Frontal cortex (tissue), 4 donors: ENCODE measurements at places on chromosomes 1 and 21. TPM values are rescaled to one million over a fixed set of nuclear protein-coding genes. Genes with fewer than 3 reads are reported as not detected.

- DNase-seq = no peak
These were observed 118.8 kb downstream of the RWDD3 start for GRCh38 chr1:95352767-95353166.

DNA sequence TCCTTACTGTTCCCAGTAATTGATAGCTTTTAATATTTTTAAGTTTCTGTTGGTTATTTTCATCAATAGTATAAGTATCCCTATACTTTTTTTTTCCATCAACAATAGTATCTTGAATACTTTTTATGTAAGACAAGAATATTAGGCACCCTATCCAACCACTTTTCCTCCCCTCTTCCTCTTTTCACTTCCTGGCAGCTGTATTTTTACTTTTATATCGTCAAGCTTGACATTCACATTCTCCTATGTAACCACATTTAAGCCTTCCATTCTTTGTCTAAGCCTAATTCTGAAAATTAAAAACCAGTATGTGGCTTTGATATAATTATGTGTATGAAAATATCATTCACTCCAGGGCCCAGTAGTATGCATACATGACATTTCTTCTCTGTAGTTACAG lies 9.3 kb downstream of the TMEM39B start:
- DNase-seq = no peak

The PHC2 gene
- total RNA-seq = 35.5 TPM

The FCRL1 gene
- total RNA-seq = not detected

The TTC24 gene
- total RNA-seq = not detected

DNA sequence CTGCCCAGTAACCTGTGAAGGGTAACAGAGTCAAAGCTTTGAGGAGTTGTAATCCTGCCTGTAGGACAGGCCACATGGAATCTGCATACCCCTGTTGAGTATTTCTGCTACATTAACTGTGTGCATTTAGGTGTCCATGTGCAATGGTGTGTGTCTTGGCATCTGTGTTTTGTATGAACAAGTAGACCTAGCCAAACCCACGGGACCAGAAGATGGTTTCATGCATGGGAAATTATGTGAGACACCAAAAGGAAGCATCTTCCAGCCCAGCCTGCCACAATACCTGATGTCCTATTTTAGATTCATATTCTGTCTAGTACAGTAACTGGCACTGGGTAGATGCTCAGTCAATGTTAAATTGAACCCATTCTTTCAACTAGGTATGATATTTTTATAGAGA lies 70.8 kb upstream of the KCND3 start:
- DNase-seq = no peak

The FOXD2 gene
- total RNA-seq = under 0.01 TPM

The PTCH2 gene
- total RNA-seq = 0.82 TPM

The CD84 gene
- total RNA-seq = 1.6 TPM

DNA sequence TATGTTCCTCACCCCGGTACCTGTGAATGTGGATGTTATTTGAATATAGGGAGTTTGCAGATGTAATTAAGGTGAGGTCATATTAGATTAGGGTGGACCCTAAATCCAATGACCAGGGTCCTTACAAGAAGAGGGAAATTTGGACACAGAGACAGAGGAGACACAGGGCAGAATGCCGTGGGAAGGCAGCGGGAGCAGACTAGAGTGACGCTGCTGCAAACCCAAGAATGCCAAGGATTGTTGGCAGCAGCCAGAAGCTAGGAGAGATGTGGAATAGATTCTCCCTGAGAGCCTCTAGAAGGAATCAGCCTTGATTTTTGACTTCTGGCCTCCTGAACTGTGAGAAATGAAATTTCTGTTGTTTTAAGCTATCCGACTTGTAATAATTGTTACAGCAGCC lies 53.6 kb downstream of the SPATA46 start:
- DNase-seq = no peak

- DNase-seq = no peak
These were observed 18.0 kb downstream of the ATP1B1 start for GRCh38 chr1:169124459-169124858.

The CHI3L1 gene
- not detected for total RNA-seq

- DNase-seq = no peak
These were observed 405.1 kb upstream of the ADAMTS5 start for GRCh38 chr21:27371975-27372331.

DNA sequence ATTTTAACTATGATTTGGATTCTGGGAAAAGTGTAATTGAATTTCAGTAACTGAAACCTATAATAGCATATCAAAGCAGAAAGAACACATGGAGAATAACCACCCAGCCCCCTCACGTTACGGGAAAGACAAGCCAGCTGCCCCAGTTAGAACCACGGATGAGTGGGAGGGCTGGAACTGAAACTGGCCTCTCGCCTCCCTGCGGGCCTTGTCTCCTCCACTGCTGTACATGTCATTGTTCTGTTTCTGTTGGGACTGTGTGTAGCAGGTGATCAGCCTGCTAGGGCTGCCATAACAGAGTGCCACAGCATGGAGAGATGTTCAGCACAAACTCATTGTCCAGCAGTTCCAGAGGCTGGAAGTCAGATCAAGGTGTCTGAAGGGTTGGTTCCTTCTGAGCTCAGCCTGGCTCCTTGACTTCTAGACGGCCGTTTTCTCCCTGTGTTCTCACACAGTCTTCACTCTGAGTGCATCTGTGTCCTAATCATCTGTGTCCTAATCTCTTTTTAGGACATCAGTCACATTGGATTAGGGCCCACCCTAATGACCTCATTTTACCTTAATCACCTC lies 52.4 kb downstream of the MAP3K21 start:
- no peak for DNase-seq

DNA sequence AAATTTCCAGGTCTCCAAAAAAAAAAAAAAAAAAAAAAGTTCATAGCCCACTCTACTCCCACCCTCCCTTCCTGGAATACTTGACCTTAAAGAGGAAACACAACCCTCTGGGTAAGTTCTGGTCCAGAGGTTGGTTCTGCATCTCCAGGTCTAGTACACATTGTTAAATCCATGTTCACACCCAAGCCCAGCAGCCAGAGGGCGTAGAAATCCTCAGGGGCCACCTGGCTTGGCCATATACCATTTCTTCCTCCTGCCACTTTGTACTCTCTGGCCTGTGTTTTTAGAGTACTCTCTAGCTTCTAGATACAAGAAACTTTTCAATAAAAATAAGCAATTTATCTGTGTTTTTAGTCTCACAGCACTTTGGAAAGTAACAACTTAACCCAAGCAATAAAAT lies 89.3 kb downstream of the PHTF1 start:
- no peak for DNase-seq

DNA sequence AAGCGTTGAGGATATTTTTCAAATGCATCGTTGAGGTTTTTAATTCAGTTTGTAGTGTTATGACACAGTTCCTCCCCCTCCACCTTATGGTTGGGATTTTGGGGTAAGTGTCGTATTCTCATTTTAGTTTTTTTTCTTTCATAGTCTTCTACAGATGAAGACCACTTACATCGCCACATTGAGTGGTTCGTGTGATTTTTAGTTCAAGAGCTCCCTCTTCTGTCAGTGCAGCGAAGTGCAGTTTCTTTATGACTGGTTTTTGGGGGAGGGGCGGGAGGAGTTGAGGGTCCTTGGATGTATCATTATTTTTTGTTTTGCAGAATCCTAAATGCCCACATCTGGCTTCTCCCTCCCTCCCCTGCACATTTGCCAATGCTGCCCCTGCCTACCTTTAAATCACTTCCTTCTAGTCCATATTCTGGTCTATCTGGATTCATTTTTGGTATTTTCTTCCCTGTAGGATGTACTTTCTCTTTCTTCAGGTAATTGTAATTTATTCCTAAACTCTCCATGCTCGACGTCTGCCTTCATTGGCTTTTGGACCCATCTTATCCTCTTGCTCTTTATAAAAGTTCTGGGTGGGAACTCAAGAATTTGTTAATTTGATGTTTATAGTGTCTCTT lies 433.1 kb downstream of the CAMTA1 start:
- DNase-seq = peak; percentile 22

DNA sequence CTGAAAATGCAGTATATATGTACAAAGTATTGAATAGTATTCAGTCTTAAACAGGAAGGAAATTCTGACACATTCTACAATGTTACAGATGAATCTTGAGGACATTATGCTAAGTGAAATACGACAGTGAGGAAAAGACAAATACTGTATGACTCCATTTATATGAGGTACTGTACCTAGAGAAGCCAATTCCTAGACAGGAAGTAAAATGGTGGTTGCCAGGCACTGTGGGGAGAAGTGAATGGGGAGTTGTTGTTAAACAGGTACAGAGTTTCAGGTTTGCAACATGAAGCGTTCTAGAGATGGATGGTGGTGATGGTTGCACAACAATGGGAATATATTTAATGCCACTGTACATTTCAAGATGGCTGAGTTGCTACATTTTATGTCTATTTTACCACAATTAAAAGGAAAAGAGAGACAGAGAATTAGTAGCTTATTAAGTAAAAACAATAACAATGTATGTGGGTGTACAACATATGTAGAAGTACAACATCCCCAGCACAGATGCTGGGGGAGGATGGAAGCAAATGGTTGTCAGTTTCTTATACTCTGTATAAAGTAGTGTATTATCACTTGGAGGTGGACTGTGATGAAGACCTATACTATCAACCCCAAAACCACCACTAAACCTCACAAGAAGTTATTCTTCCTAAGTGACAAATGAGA lies 3.9 kb upstream of the RAB4A start:
- DNase-seq = no peak

DNA sequence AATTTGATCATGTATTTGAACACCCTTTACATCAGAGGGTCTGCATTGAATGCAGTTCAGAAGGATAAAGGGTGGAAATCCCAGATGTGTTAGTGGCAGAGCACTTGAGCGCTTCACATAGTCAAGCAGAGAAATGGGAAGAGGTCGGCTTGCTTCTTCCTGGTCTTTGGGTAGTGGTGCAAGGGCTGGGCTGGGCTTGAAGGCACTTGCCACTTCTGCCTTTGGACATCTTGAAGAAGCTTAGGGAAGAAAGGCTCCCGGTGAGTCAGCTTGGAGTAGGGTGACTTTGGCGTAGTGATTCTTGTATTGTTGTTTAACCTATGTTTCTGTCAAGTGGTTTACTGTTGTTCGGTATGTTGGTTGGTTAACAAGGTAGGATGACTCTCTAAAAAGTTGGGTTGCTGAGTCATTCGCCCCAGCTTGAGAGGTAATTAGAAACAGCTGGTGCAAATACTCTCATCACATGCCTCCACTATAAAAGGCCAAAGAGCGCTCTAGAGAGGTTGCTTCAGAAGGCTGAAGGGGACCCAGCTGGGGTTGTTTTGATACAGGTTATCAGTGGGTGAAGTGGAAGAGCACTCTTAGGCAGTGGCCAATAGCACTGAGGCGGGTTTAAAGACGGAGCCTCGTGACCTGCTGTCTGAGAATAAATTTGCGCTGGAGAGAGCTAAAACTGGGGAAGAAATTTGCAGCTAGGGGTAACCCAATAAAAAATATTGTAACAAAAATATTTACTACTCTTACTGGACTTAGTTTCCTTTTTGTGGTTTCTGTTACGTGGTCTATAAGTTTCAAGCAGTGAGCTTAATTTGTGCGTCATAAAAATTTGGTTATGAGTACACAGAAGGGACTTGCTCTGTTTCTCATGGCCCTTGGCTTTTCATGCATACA lies 1.4 kb downstream of the BACH1 start:
- DNase-seq = peak; percentile 23
